ENCODE measurements at places on chromosomes 4 and X.

DNA sequence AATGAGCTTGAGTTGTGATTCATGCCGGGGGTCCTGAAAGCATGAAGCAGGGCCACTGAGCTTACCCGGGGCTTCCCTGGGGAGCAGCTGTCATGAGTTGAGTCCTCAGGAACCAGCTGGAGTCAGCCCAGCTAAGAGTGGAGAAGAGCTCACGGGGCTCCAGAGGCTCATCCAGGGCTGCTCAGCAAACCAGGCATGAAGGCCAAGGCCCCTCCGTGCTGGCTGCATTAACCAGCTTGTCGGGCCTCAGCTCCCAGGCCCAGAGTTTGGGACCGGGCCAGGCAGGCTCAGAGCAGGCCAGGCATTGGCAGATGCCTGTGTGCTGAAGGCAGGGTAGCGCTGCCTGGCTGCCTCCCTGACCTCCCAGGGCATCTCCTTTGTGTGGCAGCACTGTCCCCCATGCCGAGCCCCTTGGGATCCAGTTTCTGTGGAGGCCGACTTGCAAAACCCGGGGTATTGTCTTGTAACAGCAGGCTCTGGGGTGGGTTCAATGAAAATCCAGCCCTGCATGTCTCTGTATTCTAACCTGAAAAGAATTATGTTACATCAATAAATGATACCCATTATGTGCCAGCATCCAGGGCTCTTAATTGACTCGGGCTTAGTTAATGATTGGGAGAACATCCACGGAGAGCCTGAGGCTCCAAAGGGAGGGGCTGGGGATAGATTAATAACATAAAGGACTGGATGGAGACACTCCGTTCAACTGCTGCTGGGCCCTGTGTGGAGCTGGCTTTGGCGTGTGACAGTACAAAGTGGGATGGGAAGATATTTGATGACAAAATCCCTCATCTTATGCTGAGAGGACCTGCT, 68.0 kb upstream of the MSX1 start:
- no peak for DNase-seq

- DNase-seq = no peak
These were observed at the start of gene GK2 for GRCh38 chr4:79408063-79408462. GK2 (minus strand) TSS chr4:79408228; CDS start chr4:79408200, 28 bp downstream.

GRCh38 chrX:9486786-9487387, 22.0 kb downstream of the TBL1X start:
- no peak for DNase-seq

DNA sequence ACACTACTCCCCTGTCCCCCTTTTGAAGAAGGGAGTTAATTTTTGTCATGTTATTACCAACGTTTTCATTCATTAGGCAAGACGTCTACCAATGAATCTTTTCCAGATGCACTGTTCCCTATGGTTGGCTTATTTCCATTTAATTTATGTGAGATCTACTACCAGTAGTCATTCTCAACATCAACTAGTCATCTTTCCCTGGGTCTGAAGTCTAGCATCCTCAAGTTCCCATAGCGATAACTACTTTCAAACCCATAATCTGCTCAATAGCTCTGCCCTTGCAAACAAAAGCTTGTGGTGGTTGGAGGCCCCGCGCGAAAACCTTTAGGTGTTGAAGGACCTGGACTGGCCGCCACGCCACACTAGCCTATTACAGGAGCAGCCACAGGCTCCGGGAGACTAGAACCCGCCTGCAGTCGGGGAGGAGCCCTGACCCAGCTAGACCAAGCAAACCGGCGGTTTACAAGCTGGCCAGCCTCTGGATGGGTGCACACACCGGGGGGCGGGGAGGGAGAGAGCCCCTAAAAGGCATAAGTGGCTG, 746 bp downstream of the PPAT start:
- DNase-seq = no peak

- no peak for DNase-seq
These were observed 37.6 kb downstream of the CTBP1 start for GRCh38 chr4:1211371-1211770.

All from stimulated activated CD8-positive, alpha-beta memory T cell treated with anti-CD3 and anti-CD28 coated beads, Interleukin-15, amount 100 ng/mL, for 4 hours (primary cell).